HAP-1 (cell line): ENCODE measurements at places on chromosomes 2 and 18.

GRCh38 chr2:113036763-113037162, 15.9 kb downstream of the IL36B start:
- no peak for DNase-seq

GRCh38 chr18:73150199-73150598, 282.4 kb upstream of the NETO1 start:
- no peak for DNase-seq

DNA sequence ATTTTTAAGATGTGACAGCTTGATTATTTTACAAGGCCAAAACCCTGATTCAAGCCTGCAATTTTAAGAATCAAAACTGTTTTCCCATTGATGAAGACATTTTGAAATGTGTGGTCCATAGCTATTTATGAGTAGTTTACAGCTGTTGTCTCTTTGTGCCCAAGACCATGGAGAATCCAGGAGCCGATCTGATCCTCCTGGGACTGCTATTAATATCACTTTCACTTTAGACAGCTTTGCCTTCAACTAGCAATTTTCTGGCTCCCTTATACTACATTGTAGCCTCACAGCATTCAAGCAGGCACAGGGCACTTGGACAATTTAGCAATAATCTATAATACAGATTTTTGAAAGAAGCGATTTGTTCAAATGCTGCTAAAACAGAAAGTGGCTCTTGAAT, 172.9 kb downstream of the SLC8A1 start:
- no peak for DNase-seq

DNA sequence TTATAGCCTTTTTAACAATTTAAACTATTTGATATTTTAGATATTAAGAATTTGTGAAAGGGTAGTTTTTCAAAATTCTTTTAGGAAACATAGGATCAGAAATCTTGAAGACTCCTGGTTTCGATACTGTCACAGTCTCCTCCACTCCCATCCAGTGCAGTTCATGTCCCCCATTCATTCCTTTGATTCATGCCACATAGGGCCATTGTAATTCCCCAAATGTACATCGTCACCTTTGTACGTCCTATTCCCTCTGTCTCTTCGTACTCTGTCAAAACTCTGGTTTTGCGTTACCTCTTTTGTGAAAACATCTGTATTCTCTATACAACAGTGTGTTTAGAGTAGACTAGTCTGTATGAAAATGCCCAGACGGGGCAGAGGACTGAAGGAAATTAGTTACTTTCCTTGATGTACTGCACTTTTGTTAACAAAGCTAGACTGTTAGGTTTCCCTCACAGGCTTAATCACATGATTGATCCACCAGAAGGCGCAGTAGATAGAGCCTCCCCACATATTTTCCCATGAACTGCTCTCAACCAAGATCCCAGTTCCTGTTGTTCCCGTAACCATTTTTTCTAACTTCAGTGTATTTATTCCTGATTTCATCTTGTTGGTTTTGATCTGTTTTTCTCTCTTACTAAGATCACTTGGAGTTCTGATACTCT, 2.5 kb downstream of the MRPL35 start:
- peak; percentile 59 for DNase-seq

DNA sequence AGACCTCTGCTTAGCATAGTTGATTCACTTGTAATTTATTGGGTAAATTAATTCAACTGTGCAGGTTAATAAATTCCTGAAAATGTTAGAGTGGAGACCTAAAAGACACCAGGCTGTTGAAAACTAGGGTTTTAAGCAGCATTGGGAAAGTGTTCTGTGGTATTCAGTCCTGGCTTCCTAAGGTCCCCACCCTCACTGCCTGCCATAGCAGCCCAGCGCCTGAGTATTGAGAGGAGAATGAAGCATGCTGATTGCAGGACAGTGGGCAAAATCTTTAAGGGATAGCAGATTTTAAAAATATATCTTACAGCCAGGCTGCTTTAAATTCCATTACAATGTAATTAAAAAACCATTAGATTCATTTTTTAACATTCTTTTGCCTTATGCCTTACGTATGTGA, 20.6 kb downstream of the MEIS1 start:
- no peak for DNase-seq

DNA sequence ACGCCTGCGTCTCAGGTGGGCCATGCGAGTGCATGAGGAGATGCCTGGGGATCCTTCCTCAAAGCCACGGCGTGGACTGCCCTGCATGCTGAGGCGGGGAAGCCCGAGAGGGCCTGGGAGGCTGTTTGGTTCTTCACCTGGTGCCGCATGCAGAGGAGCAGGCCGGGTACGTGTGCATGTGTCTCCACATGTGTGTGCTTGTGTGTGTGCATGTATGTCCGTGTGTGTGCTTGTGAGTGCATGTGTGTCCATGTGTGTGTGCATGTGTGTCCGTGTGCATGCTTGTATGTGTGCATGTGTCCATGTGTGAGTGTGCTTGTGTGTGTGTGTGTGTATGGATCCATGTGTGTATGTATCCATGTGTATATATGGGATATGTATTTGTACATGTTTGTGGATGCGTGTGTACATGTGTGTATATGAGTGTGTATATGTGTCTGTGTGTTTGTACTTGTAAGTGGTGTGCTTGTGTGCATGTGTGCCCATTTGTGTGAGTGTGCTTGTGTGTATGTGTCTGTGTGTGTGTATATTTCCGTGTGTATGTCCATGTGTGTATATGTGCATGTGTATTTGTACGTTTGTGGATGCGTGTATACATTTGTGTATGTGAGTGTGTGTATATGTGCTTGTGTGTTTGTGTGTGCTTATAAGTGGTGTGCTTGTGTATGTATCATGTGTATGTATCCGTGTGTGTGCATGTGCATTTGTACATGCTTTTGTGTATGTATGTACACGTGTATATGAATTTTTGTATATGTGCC, 79.0 kb downstream of the PTGR3 start:
- no peak for DNase-seq
